ENCODE measurements at places on chromosomes 12 and 14.

DNA sequence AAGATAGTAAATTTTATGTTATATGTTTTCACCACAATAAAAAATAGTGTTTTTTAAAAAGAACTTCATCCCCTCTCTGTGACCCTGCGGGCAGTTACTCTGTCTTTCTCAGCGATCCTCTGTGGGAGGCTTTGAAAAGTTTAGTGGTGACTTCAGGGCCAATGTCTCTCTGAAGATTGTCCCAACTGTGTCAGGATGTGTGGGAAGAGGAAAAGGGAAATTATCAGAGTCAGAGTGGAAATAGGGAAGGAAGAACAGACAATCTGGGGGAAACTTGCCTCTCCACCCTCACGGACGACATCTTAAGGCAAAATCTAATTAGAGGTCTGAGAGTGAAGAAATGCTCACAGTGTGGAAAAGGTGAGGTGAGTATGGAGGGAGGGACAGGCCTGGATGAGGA is 3.5 kb upstream of the OR10P1 start:
- no peak for DNase-seq

- no peak for DNase-seq
Measured at GRCh38 chr14:103679351-103679750, 35.9 kb downstream of the XRCC3 start.

GRCh38 chr14:84065811-84066210 is 1464.1 kb upstream of the FLRT2 start:
- DNase-seq: no peak

DNA sequence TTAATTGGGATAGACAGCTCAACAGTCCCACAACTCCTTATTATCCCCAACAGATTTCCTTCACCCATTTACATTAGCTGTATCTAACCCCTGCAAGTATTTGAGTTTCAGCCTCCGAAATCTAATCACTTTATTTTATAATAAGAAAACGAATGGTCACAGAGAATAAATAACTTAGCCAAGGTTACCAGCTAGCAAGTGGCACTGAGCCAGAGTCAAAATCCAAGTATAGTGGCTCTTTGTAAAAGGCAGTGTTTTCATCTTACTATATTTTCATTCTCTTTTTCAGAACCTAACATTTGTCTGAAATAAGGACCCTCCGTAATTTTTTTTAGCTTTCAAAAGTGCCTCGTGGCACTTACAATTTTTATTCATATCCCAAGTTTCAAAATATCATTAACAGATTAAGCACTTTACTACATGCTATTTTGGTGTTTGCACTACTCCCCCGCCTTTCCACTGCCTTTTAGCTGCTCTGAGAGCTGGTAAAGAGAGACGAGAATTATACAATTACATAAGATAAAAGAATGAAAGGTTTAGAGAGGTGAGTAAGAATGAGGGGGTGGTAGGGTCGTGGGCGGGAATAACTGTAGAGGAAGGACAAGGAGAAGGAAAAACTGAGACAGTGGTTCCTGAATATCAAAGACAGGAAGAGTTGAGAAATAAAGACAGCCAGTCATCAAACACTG is 3.7 kb upstream of the USP15 start:
- DNase-seq: no peak

DNA sequence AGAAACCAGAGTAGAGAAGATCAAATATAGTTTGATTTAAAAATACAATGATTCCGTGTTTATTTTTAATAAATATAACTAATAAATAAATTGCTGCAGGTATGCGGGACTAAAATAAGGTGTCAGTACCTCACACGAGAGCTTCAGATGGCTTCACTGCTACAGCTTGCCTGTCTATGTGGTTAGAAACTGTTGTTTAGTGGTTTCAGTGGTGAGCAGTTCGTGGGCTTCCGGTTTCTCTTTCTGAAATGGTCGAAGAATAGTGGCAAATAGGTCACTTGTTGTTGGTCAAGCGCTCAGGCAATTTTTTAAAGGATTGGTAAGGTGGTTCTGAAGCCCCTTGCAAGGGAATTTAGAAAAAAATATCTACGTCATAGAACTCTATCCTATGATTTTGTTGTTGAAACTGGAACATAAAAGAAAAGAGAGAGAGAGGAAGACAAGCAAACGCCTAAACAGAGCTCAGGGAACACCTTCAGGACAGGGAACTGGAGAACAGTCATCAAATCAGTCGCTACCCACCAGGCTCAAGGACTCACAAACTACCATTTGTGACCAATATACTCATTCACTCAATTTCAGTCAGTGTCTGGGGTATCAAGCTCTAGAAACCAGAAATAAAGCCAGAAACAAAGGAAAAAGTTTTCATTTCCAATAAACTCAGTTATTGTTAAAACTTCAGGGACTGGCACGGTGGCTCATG is 31.3 kb downstream of the GABARAPL1 start:
- DNase-seq: no peak

Data from NCI-H187 treated with DMSO at 0.1 percent for 48 hours (cell line).